Ureter (tissue), 1 donor: ENCODE measurements at places on chromosomes 13 and 19. TPM values are rescaled to one million over a fixed set of nuclear protein-coding genes. Genes with fewer than 3 reads are reported as not detected.

GRCh38 chr13:33276570-33276969 lies 9.0 kb downstream of the STARD13 start:
- DNase-seq = no peak

DNA sequence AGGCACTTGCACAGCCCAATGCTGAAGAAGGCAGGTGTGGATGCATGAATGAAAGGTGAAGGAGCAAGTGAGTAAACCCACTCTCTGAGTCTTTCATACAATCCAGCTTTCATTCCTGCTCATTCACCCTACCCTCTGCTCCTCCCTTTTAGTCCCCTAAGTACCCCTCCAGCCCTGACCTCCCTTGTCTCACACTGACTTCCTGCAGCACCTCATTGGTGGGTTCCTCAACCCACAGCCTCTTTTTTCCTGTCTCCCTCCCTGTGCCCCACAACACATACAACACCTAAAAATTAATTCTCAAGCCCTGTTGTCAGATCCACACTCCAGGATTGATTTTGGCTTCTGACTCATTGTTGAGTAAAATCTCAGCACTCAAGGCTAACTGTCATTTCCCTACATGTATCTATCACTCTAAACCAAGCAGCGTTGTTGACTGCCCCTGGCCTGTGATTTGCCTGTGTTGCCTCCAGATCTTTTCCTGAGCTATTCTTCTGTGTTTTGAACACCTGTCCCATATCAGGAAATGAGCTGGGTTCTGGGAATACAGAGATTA lies 177.3 kb upstream of the SERP2 start:
- no peak for DNase-seq

ZNF296 gene
- total RNA-seq = 5.1 TPM

- DNase-seq = no peak
These were observed 65.7 kb downstream of the DACH1 start for GRCh38 chr13:71801165-71801760.

GRCh38 chr19:45428384-45429231 lies 4.9 kb upstream of the ERCC1 start:
- no peak for DNase-seq

DNA sequence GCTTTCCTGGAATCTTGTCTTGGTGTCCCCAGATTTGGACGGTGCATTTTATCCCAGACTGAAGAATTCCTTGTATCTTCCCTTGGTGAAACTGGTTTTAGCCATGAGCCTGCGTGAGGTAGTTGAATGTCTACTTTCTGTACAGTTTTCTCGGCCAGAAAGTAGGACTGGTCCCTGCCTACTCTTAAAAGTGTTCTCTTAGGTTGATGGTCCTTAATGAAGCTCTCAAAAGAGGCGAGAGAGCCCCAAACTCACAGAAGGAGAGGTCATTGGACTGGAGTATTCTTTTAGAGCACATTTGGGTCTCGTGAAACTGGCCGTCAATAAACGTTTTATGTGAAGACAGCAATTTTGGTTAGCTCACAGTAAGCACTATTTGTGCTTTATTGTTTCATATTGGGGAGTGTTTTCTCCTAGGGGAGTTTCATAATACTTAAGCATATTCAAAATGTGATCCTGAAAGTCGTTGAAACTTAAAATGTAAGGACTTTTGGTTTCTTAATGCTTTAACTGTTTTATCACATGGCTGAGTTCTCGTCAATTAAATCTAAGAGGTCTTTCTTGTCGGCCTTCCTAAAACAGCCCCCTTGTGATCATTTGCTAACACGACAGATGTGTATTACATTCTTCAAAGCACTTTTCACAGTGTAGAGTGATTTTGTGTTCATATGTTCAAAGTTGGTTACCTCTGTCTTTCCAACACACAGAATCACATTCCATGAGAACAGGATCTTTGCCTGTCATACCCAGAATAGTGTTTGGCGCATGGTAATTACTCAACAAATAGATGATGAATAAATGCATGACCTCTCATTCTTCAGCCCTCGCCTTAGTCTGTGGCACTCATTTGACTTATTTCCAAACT lies 889 bp downstream of the GTF2F2 start:
- no peak for DNase-seq

GRCh38 chr19:35797663-35798062 lies 15.0 kb downstream of the PRODH2 start:
- no peak for DNase-seq

GRCh38 chr13:78609464-78610205 lies 6.3 kb upstream of the POU4F1 start:
- DNase-seq = no peak

DNA sequence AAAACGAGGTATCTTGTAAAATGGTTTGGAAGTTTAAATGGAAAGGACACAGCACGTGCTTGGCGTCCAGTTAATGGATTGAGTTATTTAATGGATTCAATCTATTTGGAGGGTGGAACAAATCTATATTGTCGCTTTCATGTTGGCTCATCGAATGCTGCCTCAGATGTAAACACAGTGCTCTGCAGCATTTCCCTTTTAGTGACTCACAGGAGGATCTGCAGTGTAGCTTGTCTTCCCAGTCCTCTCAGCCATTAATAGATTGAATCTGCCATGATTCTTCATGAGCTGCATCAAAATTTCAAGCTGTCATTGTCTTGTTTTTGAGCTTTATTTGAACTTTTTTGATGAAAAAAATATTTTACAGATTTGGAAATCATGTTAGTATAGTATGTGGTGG lies 44.7 kb downstream of the DHRS12 start:
- DNase-seq = no peak

SIGLEC9 gene
- 3.2 TPM for total RNA-seq

GRCh38 chr13:94552095-94552494 lies 43.9 kb downstream of the TGDS start:
- no peak for DNase-seq

GRCh38 chr19:58085348-58085875 lies 12.6 kb downstream of the ZSCAN18 start:
- no peak for DNase-seq

GPR12 gene
- 0.65 TPM for total RNA-seq

DNA sequence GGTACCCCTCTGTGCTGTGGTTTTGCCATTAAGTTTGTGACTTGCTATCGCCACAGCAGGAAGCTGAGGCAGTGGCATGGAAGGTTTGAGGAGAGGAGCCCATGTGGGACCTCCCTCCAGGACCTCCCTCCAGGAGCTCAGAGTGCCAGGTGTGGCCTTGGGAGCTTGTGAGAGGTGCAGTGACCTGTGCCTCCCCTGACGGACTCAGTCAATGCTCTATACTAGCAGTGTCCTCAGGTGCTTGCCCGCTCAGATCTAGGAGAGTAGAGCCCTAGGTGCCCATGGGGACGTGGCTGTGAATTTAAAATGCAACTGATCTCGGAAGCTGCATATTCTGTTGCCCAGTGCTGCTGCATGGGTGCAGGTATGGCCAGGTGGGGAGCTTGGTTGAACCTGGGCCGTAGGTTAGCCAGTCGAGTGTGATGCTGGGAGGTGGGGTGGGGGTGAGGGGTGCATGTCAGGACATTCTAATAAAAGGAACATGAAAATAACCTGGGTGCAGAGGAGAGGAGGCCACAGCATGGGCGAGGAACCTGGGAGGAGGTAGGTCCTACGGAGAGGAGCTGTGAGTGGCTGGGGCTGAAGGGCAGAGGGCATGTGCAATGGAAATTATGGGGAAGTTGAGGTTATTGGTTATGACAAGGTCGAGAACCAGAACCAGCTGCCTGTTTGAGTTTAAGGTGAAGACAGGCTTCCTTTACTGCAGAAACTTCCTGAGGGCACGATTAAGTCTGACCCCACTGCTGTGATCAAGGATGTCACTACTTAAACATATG lies 41.6 kb downstream of the TEX29 start:
- no peak for DNase-seq

- no peak for DNase-seq
These were observed 966.7 kb downstream of the PCDH17 start for GRCh38 chr13:58598241-58598640.

DNA sequence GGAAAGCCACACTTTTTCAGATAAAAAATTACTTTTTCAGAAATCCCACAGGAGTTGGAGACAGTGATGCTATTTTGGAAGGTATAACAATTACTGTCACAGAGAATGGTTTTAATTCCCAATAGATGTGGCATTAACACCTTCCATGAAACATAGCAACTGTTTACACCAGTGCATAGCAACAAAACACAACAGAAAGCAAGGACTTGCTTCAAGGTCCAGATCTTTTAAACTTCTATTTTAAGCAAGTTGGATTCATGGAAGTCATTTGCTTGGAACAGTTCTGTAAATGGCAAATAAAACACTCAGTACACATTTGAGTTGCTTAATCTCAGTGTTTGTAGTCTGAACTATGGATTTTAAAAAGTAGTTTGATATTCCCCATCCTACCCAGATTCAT lies 385.9 kb upstream of the SPRY2 start:
- DNase-seq = no peak

- no peak for DNase-seq
These were observed 10.3 kb upstream of the CACNG7 start for GRCh38 chr19:53898636-53899341.

- DNase-seq = no peak
These were observed 79.2 kb upstream of the UQCRFS1 start for GRCh38 chr19:29292153-29292552.

GRCh38 chr13:110106726-110107125 lies 200.2 kb downstream of the COL4A1 start:
- DNase-seq = peak; percentile 66

- DNase-seq = no peak
These were observed 1.8 kb downstream of the PCDH17 start for GRCh38 chr13:57633141-57633949.

GRCh38 chr13:88068975-88069374 lies 397.8 kb downstream of the SLITRK5 start:
- no peak for DNase-seq
